ENCODE measurements at places on chromosomes 5 and 9.

- no peak for DNase-seq
Observed at GRCh38 chr9:1058826-1059487, 8.8 kb downstream of the DMRT2 start.

DNA sequence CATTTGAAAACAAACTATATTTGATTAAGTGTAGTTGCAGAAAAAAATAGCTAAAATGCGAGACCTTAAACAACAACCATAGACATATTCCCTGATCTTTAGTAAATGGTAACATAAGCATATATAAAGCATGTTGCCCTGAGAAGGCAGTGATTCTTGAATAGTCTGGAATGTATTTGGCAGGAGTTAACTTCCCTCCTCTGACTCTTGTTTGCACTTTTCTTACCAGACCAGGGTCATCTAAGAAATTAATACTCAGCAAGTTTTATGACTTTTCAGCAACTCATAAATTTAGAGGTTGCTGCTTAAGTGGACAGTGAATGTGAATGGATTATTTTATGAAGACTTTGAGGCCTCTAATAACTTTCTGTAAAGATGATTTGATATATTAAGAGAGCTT lies 55.3 kb upstream of the NUDT12 start:
- no peak for DNase-seq

DNA sequence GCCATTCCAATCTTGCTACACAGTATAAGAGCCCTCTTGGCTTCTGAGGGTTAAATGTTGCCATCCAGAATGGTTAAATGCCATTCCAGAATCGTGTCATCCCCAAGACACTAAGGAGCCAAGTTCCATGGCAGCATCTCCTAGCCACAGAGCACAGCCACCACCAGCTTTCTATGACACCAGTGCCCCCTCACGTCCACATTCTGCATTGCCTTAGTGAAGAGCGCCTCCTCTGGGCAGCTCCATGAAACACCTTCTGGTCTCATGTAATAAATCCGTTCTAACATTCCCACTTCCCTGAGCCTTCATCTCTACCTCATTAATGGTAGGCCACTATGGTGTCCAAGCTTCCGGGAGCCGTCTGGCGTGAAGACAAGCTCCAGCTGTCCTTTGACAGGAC lies 12.4 kb downstream of the CBY3 start:
- peak; percentile 82 for DNase-seq

- no peak for DNase-seq
Observed at GRCh38 chr9:107496976-107497375, 7.4 kb upstream of the KLF4 start.

GRCh38 chr5:146888351-146888978 lies 9.9 kb upstream of the PPP2R2B start:
- DNase-seq, result no peak

DNA sequence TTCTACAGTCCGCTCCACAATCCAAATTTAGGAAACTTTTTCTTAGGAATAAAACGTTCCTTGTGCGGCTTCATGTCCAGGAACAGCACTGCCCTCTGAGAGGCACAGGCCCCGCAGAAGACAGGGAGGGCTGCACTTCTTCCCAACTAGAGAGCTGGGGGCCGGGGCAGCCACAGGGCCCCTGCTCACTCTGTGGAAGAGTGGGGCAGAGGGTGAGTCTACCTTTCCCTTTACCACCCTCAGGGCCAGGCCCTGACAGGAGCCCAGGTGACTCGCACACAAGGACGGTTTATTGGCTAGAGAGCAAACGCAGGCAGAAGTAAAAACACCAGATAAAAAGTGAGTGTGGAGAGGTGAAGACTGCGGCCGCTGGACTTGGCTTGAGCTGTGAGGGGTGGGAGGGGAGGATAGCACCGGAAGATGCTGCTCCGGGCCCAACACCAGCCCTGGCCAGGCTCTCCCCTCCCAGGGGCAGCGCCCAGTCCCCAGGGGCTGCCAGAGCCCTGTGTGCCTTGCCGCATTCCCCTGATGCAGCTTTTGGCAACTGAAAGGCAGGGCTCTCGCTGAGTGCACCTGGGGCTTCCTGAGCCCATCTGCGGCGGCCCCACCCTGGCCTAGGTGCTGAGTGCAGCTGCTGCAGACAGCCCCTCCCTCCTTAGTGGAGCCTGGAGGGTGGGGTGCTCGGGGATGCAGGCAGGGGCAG lies 20.2 kb downstream of the SH3GLB2 start:
- DNase-seq, result no peak

GRCh38 chr9:36913393-36914211 lies 120.5 kb downstream of the PAX5 start:
- peak; percentile 46 for DNase-seq

DNA sequence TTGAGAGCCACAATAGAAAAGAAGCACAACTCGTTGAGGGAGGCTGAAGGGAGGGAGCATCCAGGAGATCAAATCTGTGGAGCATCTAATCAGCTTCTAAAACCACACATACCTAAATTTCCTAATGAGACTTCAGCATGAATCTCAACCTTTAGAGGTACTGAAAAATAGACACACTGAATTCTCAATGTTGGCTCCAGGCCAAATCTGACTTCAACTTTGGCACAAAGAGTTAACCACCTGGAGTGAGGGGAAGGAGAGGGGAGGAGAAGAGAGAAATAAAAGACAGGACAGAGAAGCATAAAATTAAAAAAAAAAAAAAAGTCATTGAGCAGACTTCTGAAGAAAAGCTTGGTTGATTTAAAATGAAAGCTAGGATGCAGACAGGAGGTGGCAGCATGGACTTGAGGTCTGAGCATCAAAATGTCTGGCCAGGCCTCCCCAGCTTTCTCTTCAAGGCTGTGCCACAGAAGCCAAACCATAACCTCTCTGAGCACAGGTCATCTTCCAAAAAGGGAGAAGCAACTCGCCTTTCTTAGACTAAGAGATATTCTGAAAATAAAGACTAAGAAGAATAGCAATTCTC lies 205.6 kb downstream of the DENND1A start:
- no peak for DNase-seq

GRCh38 chr5:26622947-26623346 lies 415.4 kb downstream of the CDH9 start:
- DNase-seq, result no peak

DNA sequence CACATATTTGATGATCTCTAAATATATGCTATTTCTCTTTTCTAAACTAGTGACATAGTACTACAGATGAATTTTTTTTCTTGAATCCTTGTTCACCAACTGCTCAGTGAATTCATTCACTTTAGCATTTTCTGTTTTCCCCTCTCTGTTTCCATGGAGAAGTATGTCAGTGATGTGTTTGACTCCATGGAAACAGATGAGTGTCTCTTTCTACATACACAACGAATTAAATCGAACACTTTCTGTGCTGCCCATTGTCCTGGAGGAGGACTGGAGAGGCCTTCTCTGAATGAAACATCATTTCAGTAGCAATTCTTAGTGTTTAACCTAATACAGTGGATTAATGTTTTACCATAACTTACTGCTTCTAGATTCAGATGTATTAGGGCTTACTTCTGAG lies 9.5 kb downstream of the INVS start:
- no peak for DNase-seq

DNA sequence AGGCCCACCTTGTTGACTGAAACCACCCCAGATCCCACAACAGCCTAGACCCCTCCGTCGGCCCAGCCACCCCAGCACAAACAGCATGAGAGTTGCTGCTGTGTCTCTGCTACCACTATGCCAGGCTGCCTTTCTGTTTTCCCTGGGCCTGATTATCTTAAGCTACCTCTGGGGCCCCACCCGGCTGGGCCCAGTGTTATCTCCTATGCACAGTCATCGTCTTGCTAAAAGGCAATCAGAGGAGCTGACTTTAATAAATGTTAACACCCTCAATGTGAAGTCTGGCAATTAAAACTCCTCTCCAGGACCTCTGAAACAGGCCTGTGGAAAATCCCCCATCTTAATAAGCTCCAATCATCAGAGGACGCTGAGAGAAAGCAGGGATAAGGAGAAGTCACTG lies 144.9 kb downstream of the FAM114A2 start:
- DNase-seq, result no peak

GRCh38 chr9:5846501-5846921 lies 13.6 kb upstream of the ERMP1 start:
- no peak for DNase-seq

DNA sequence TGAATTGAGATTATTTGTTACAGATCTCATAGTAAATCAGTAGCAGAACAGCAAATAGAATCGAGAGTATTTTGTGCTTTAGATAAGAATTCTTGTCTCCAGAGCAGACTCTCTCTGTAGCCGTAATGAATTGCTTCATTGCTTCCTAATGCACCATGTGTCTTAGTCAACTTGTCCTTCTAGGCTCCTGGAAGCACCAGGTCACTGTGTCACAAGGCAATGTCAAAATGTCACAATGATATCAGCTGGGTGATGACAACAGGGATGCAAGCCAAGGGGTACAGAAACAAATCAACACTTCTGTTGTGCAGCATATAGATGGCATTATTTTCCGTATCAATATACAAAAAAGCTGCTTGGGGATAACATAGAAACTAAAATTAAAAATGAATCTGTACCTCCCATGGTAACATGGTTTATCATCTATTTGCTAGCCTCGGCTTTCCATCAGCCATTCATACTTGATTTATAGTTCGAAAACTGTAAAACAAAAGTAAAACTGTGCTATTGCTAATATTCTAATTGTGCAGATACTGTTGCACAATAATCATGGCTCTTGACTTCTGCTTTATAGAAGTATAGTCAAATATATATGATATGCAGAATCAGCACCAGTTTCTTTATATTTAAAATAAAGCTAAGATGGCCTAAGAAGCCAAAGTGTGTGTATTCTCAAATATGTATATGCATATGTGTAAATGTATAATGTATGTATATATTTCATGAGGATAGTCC lies 435.9 kb upstream of the TLE4 start:
- DNase-seq, result no peak

DNA sequence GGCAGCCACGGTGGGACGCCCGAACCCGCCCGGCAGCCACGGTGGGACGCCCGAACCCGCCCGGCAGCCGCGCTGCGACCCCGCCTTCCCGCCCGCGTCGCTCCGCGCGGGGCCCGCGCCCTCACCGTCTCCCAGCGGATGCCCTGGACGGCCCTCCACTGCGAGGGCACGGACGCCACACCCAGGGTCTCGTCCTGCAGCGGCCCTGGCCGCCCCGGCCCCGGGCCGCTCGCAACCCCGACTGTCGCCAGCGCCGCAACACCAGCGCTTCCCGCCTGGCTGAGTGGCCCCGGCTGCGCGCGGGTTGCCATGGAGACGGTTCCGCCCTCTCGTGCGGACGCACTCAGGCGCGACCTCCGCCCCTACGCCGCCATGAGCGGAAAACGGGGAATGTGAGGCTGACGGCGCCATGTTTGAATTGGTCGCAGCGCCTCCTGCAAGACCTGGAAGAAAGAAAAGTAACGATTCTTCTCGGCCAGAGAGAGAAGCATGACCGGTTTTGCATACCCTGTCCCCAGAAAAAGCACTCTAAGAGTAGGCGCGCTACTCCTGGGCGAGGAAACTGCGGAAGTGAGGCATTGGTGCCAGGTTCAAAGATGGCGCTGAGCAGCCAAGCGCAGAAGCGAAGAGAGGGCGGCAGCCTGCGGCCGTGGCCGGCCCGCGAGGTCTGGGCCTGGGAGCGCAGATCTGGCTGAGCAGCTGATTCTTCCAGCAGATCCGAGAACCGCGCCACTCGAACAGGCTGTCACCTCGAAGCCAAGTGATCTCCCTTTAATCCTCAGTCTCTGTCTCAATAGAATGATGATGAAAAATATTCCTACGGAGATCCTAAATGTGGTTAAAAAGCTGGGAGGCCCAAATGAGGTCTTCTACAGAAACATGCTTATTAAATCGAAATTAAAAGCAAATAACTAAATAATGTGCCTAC lies at the start of gene DYNC2I2:
Gene DYNC2I2 (minus strand): TSS at position 432 of the 928 bp plus-strand sequence. CDS start 121 bp downstream, at position 311.
- DNase-seq, result peak; percentile 97

DNA sequence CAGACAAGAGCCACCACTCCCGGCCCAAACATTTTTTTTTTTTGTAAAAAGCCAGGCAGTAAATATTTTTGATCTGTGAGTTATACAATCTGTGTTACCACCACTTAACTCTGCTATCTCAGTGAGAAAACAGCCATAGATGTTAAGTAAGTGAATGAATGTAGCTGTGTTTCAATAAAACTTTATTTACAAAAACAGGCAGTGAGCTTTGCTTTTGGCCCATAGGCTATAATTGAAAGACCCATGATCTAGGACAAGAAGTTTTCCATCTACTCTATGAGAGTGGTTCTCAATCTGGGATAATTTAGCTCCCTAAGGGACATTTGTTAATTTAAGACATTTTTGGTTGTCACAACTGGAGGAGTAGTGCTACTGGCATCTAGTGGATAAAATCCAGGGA lies 91.0 kb downstream of the TMC1 start:
- no peak for DNase-seq

- DNase-seq, result no peak
Observed at GRCh38 chr9:1173211-1173610, 123.1 kb downstream of the DMRT2 start.

DNA sequence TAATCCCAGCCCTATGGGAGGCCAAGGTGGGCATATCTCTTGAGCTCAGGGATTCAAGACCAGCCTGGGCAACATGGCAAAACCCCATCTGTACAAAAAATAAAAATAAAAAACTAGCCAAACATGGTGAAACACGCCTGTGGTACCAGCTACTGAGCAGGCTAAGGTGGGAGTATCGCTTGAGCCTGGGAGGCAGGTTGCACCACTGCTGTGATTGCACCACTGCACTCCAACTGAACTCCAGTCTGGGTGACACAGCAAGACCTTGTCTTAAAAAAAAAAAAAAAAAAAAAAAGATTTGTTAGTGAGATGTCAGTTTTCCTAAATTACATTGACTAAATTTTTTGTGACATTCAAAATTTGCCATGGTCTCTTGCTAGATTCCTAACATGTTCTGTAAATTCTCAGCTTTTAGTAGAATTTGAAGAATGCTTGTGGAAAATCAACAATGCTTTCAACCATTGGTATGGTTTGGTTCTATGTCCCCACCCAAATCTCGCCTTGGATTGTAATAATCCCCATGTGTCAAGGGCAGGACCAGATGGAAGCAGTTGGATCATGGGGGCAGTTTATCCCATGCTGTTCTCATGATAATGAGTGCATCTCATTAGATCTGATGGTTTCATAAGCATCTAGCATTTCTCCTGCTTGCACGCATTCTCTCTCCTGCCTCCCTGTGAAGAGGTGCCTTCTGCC lies 236.1 kb downstream of the ARRDC3 start:
- DNase-seq, result no peak

- no peak for DNase-seq
Observed at GRCh38 chr9:110357505-110357904, 19.8 kb upstream of the TXNDC8 start.

DNA sequence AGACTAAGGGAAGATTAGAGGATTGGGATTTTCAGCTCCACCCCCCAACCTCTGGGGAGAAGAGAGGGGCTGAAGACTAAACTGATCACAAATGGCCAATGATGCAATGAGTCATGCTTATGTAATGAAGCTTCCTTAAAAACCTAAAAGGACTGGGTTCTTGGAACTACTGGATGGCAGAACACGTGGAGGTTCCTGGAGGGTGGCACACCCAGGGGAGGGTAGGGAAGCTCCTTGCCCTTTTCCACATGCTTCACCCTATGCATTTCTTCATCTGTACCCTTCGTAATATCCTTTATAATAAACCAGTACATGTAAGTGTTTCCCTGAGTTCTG lies 48.6 kb downstream of the ARHGEF28 start:
- no peak for DNase-seq

- no peak for DNase-seq
Observed at GRCh38 chr5:61159070-61159469, 3.2 kb downstream of the SMIM15 start.

GRCh38 chr9:23011669-23012068 lies 565.0 kb downstream of the DMRTA1 start:
- no peak for DNase-seq

GRCh38 chr5:136141561-136141960 lies 8.9 kb downstream of the SMAD5 start:
- no peak for DNase-seq

All from WTC11 (cell line).